ENCODE measurements at places on chromosomes 3 and 15. TPM values are rescaled to one million over a fixed set of nuclear protein-coding genes. Genes with fewer than 3 reads are reported as not detected.

The TMF1 gene
- 1.6 TPM for total RNA-seq

The PPP1R14D gene
- total RNA-seq, result not detected

The HCLS1 gene
- not detected for total RNA-seq

- no peak for DNase-seq
These were observed 69.3 kb downstream of the MESD start for GRCh38 chr15:80920271-80920699.

GRCh38 chr3:187318819-187319616 is 27.5 kb upstream of the MASP1 start:
- DNase-seq, result peak; percentile 61

GRCh38 chr3:115980709-115981108 is 357.4 kb downstream of the GAP43 start:
- DNase-seq, result no peak

DNA sequence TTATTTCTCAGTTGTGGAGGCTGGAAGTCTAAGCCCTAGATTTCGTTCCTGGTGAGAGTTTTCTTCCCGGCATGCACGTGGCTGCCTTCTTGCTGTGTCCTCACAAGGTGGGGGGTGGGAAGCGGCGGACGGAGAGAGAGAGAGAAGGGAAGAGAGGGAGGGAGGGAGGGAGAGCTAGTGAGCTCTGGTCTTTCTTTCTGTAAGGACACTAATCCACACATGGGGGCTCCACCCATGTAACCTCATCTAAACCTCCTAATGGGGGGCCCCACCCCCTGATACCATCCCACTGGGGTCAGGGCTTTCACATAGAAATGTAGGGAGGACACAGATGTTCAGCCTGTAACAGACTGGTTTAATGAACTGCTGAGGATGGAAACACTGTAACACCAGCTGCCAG is 7.3 kb downstream of the FBLN2 start:
- DNase-seq, result no peak

DNA sequence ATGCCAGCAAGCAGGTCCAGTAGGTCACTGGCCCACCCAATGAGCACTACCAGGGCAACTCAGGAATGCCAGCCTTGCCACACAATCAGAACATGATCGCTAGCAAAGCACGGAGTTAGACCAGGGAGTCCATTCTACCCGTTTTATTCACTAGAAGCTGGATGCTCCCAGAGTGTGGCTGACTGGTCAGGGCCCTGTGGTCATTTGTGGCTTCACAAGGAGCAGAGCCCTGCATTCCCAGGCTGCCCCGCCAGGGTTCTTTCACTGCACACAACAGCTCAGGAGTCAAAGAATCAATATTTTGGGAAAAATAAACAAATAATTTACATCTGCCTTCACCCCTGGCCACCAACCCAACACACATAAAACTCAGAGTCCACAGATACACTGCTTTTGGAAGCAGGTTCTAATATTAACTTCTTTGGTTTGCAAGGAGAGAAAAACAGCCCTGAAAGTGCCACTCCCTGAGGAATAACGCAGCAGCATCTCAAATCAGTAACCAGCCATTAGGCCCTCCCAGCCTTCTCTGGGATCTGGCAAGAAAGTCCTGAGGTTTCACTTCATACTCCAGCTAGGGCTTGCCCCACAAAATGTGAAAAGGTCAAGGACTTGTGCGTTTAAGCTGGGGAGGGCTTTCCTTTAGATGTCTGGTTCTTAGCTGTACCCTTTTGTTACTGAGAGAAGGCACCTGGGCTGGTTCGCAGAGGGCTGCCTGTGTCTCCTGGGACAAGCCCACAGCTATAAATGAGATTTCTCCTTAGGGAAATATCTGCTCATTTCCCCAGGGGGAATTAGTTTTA is 16.0 kb downstream of the SIAH2 start:
- no peak for DNase-seq

- no peak for DNase-seq
These were observed 350.7 kb downstream of the NSUN3 start for GRCh38 chr3:94413336-94414108.

DNA sequence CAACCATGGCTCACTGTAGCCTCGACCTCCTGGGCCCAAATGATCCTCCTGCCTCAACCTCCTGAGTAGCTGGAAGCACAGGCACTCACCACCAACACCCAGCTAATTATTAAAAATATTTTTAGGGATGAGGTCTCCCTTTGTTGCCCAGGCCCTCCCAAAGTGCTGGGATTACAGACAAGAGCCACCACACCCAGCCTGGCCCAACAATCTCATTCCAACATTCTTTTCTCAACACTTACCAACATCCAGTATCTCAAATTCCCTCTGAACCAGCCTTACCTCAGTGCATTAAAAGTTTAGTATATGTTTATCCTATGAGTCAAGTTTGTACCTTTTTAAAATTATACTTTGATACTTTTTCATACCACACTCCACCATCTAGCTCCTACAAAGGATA is 25.0 kb downstream of the ANXA2 start:
- DNase-seq, result no peak

GRCh38 chr15:65956307-65956706 is 87.0 kb downstream of the RAB11A start:
- no peak for DNase-seq

DNA sequence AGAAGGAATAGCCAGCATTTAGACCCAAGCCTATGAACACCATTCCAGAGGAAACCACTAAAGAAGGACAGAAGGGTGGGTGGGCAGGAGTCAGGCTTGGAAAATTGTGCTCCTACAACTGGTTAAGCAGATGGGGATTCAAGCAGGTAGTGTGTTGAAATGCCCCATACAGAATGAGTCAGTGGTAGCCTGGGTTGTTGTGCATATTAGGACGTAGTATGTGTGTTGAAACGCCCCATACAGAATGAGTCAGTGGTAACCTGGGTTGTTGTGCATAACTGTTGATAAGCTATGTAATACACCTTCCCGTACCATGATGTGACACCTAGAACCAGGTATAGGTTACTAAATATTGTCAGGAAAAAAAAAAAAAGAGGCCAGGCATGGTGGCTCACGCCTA is 34.0 kb downstream of the MINDY4B start:
- no peak for DNase-seq

DNA sequence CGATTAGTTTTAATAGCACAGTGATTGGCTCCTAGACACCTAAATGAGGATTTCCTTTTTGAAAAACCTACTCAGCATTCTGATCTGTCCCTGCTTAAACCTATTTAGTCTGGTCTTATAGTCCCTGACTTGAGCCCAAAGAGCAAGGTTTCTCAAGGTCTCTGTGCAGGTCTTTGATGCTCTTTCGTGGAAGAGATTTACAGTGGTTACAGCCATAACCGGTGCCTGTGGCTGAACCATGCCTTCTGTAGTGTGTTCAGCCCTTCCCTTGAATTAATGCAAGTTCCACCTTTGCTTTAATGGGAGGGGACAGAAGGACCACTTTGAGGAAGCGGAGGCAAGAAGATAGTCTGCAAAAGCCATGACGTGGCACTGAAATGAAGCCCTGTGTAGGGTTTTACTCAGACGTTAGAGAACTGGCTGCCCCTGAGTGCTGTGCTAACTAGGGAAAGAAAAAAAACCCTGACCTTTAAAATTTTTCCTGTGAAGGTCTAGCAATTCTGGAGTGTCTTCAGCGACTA is 43.0 kb downstream of the ZBTB38 start:
- no peak for DNase-seq
